ENCODE measurements at places on chromosomes 13 and 19.

DNA sequence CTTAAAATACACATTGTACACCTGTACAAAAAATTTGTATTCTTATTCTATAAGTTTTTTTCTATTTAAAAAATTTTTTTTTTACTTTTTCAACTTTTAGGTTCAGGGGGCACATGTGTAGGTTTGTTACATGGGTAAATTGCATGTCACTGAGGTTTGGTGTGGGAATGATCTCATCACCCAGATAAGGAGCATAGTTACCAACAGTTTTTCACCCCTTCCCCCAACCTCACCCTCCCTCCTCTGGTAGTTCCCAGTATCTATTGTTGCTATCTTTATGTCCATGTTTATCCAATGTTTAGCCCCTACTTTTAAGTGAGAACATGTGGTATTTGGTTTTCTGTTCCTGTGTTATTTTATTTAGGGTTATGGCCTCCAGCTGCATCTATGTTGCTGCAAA is 89.9 kb downstream of the CDK8 start:
- no peak for DNase-seq

DNA sequence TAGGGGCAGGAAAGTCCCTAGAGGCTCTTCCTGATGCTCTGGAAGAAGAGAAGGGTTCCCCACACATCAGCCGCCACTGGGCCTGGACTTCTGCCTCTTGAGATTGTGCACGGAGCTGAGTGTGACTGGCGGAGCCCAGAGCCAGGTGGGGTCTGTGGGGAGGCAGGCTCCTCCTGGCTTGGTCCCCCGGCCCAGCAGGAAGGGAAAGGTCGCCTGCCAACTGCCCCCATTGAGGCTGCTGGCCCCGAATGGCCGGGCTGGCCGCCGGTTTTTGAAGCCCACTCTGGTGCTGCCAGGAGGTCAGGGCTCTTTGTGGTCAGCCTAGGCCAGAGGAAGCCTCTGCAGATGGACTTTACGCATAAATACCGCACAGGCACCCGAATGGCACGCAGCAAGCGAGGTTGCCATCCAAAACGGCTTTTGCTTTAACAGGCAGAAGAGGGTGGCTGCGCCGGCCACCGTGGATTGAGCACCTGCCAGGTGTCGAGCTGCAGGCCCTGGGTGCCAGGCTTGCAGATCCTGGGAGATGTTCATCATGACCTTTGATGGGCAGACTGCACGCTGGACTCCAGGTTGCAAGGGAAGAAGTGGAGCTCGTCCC is 5.0 kb downstream of the DAZAP1 start:
- no peak for DNase-seq

DNA sequence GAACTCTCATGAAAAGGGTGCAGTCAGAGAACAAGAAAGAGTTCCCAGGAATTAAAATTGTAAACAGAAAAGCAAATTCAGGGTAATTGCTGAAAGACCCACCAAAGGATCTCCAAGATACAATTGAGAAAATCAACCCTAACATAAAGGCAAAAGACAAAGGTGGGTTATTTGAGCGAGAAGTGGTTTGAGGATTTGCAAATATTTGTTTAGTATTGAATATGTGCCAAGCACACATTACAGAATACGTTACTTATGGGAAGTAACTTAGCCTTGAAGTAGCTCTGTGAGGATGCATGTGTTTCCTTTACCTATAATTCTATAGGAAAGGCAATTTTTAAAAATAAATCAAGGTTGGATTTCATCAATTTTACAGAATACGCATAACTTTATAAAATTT is 10.0 kb upstream of the CEACAM21 start:
- no peak for DNase-seq

GRCh38 chr19:2634228-2634951 is 68.1 kb downstream of the GNG7 start:
- no peak for DNase-seq

- DNase-seq: no peak
Observed at GRCh38 chr13:46348961-46349360, 38.1 kb downstream of the RUBCNL start.

- DNase-seq: no peak
Observed at GRCh38 chr13:89361909-89362308, 1690.7 kb downstream of the SLITRK5 start.

- no peak for DNase-seq
Observed at GRCh38 chr13:90800082-90800746, 547.3 kb upstream of the MIR17HG start.

- DNase-seq: no peak
Observed at GRCh38 chr13:62706048-62706447, 1290.4 kb upstream of the PCDH20 start.

DNA sequence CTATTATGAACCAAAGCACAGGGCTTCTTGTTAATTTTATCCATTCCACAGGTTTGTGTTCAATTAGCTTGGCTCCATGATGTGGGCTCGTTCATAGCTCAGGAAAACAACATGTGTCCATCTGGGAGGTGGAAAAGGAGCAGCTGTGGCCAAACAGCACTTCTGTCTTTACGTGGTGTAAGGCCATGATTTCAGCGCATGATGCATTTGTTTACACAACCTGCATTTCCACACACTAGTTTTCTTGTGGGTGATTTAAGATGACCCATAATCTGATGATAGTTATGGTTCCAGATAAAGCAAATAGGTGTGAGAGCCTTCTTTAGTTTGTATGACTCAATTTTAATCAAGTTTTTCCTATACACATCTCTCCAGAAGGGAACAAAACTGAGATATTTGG is 101.7 kb downstream of the TNFRSF19 start:
- no peak for DNase-seq

- no peak for DNase-seq
Observed at GRCh38 chr19:33071887-33072286, 7.2 kb upstream of the RHPN2 start.

DNA sequence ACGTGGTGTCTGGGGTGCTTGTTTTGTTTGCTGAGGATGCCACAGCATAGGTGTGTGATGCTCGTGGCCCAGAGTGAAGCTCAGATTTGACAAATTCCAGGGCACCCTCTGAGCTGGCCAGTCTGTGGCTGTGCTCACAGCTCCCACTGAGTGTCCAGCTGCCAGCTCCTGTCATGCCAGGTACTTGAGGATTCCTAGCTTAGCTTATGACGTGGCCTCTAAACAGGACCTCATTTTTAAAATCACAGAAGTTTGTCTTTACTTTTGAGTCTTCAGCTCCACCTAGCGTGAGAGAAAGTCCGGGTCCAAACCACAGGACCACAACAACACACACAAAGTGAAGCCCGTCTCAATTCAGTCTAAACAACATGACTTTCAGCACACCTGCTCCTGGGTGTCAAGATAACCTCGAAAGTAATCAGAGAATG is 117.3 kb downstream of the RAB20 start:
- DNase-seq: no peak

DNA sequence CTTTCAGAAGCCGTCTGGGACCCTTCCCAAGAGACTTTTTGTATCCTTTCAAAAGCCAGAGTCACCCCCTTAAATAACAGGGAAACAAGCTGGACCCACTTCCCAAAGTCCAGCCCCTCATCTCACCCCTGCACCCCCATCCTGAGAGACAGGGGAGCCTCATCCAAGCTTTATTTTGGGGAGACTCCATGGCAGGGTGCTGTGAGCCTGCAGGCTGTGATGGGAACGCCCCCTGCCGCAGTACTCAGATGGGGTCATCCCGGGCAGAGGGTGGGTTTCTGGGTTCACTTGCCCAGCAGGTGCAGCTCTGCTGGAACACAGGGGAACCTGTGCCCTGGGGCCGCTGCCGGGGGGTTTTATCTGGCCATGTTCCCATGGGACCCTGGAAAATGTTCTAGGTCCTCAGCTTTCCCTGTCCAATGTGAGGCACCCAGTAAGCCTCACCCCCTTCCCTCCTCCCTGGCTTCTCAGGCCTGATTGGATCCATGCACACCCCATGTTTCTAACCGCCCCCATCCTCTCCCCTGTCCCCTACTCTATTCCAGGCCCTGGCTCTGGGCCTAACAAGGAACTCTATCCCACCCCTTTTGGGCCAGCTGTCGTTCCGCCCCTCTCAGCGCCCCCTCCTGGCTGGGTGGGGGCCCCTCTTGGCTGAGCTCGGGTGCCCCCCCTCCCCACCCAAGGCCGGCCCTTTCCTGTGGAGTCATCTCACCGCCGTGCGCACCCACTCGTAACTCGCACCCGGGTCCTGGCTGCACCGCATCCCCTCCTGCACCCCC is 1.0 kb downstream of the HIF3A start:
- no peak for DNase-seq

DNA sequence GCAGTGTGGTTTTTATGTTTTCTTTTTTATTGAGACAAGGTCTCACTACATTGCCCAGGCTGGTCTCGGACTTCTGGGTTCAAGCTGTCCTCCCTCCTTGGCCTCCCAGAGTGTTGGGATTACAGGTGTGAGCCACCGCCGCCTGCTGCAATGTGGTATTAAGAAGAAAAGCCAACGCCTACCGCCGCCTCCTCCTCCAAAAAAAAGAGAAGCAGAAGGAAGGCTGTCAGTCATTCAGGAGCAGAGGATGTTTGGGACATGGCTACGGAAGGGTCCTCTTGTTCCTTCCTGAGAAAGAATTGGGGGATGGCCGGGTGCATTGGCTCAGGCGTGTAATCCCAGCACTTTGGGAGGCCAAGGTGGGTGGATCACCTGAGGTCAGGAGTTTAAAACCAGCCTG is 1.2 kb downstream of the PPP1R37 start:
- DNase-seq: no peak

- DNase-seq: no peak
Observed at GRCh38 chr19:1880611-1881392, 4.5 kb downstream of the ABHD17A start.

- DNase-seq: no peak
Observed at GRCh38 chr13:44667943-44668342, 91.8 kb upstream of the TSC22D1 start.

DNA sequence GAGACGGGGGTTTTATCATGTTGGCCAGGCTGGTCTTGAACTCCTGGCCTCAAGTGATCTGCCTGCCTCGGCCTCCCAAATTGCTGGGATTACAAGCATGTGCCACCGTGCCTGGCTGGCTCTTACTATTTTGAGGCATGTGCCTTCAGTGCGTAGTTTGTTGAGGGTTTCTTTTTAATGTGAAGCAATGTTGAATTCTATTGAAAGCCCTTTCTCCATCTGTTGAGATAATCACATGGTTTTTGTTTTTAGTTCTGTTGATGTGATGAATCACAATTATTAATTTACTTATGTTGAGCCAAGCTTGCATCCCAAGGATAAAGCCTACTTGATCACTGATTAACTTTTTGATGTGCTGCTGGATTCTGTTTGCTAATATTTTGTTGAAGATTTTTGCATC is 290.9 kb downstream of the KCNRG start:
- no peak for DNase-seq

DNA sequence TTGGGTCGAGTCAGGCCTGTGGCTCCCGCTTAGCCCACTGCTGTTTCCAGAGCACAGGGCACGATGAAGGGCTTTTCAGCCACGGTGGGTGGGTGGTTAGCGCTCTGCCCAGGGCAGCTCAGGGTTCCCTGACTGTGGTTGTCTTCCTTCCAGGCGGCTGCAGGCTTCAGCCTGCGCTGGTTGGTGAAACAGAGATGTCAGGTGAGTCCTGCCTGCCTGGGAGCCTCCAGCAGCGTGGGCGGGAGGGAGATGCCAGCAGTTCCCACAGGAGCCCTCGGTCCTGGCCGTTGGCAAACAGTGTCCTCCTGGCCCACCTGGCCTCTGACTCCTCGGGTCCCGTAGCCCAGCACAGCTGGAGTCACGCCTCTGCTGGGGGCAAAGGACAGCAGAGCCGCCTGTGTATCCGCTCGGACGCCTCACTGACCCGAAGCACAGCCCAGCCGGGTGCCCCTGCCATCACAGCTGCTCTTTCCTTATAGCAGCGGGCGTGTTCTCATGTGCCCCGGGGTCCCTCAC is 9.7 kb downstream of the ADAT3 start:
- DNase-seq: no peak

- DNase-seq: no peak
Observed at GRCh38 chr13:106532111-106532929, 3.1 kb downstream of the EFNB2 start.

DNA sequence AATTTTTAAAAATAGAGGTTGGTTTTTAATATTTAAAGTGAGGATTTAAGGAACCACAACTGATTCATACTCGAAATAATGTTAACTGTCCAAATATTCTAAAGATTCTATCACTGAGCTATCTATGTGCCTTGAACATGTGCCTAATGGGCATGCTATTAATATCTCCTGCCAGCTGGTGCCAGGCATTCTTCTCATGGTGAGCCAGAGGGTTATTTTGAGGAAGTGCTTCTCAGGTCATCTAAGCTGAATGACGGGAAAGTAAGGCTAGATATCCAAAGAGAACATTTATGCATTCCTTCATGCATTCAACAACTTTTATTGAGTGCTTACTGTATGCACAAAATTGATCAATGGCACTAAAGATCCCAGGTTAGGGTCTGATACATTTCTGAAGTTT is 138.2 kb downstream of the PIBF1 start:
- DNase-seq: no peak

DNA sequence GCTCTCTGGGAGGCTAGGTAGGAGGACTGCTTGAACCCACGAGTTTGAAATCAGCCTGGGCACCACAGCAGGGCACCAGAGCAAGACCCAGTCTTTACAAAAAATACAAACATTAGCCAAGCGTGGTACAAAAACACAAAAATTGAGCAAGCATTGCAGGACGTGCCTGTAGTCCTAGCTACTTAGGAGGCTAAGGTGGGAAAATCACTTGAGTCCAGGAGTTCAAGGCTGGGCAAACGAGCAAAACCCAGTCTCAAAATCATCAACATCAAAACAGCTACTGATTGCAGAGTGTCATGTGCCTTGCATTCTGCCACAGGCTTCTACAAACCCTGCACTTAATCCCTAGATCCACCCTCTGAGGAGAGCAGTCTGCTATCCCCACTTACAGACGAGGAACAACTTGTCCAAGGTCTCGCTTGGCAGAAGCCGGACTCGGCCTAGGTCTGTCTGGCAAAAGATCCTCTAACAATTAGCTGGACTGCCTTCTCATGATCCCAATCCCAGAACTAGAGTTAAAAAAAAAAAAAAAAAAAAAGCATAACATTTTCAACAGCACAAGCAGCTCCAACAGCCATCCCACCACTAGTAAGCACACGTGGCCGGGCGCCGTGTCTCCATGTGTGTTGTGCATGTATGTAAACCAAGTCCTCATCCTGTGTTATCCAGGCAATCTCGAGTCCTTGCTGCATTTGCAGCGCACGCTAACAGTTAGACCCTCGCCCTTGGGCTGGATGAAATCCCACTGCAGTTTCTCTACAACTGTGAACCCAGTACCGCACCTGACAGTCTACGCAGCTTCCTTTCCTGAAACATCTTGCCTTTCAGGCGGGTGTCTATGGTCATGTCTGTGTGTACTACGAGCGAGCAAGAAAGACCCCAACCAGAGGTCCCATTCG is 2.0 kb downstream of the PPP6R1 start:
- peak; percentile 24 for DNase-seq

GRCh38 chr19:29485293-29485692 is 40.5 kb upstream of the VSTM2B start:
- DNase-seq: no peak

- peak; percentile 73 for DNase-seq
Observed at GRCh38 chr19:18291590-18292461, 10.4 kb upstream of the JUND start.

DNA sequence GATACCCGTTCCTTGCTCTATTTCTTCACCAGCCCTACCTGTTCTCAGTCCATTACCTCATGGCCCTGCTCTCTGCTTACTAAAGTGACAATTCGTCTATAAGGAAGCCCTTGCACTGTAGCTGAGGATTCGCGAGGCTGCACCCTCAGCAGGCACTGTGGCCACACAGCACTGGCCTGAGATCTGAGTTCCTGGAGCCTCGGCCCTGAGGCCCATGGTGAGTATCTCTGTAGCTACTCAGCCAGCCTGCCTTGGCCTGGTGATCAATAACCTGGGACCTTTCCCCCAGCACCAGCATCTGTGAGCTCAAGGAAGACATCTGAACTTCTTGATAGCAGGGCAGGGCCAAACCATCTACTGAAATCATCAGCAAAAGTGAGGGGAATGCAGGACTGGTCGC is 90.7 kb downstream of the RGCC start:
- DNase-seq: no peak

GRCh38 chr13:97134364-97135095 is 87.6 kb upstream of the MBNL2 start:
- DNase-seq: no peak
